ENCODE measurements at places on chromosomes 16 and 17.
A peak's percentile ranks its signal among the peaks of the same experiment; 100 is the strongest.

GRCh38 chr17:46191322-46192188 is 1.7 kb downstream of the KANSL1 start:
- peak; percentile 38 for DNase-seq

GRCh38 chr17:35716897-35717465 is 14.5 kb upstream of the RASL10B start:
- no peak for DNase-seq

DNA sequence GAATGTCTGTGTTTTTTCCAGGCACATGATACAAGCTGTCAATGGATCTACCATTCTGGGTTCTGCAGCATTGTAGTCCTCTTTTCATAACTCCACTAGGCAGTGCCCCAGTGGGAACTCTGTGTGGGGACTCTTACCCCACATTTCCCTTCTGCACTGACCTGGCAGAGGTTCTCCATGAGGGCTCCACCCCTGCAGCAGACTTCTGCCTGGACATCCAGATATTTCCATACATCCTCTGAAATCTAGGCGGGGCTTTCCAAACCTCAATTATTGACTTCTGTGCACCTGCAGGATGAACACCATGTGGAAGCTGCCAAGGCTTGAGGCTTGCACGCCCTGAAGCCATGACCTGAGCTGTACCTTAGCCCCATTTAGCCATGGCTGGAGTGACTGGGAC is 56.0 kb downstream of the ACSM2A start:
- no peak for DNase-seq

GRCh38 chr17:35489944-35490343 is 41.4 kb upstream of the SLFN13 start:
- DNase-seq = no peak

GRCh38 chr17:65559804-65560627 is 1.4 kb downstream of the AXIN2 start:
- DNase-seq = no peak

DNA sequence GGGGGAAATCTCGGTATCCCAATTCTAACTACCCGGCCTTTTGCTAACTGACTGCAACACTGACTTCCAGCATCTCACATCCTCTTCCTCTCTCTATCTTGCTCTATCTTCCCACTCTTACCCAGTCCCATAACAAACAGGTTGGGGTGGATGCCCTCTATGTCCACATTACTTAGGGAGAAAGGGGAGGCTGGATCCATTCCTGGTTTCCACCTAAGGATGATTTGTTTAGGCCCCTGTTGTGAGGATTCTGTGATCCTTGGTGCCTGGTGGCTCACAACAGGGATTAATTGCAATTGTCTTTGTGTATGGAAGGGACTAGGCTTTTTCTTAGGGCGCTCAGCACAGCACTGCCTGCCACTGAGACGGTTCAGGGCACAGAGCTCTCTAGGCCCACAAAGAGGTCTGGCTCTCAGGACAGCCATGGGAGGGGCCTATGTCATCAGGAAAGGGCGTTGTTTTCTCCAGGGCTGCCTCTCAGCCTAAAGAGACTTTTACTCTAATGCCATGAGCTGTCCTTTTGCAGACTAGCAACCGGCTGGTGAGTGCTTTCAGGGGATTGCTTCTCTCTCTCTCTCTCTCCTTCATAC is 612.1 kb upstream of the SALL1 start:
- DNase-seq = no peak

GRCh38 chr17:82225368-82226029 is 3.3 kb upstream of the SLC16A3 start:
- DNase-seq = no peak

GRCh38 chr16:65098916-65099315 is 22.9 kb downstream of the CDH11 start:
- DNase-seq = no peak

GRCh38 chr16:24540602-24541210 is 1.3 kb downstream of the RBBP6 start:
- DNase-seq = peak; percentile 31

GRCh38 chr17:44221862-44222111 is 2.3 kb upstream of the UBTF start:
- DNase-seq = no peak

GRCh38 chr16:4511441-4512082 is 27.0 kb downstream of the CDIP1 start:
- DNase-seq = peak; percentile 57

DNA sequence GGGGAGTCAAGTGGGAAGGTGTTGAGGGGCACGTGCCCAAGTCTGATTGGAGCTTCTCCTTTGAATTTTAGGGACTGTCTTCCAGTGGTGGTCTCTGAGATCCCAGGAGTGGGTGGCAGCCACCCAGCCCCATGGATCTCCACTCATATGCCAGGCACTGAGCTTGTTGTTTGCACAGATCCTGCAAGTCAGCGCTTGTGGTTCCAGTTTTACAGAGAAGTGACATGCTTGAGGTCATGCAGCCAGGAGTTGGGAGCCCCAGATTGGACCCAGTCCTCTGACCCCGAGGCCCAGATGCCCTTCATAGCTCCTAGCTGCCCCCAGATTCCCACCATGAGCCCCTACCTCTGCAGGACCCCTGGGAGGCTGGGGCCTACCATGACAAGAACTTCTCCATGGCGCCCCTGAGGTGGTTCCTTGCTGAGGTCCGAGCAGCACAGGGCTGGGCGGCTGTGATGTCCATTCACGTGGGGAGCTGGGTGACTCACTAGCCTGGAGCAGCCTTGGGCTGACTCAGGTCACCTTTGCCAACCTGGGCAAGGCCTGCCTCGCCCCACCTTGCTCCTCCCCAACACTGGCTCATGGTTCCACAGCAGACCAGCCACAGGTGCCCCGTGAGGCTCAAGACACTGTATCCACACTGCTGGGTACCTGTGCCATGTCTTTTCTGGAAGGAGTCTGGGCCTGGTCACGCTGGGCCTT is 47.4 kb downstream of the RAI1 start:
- DNase-seq = peak; percentile 31

- DNase-seq = no peak
Measured at GRCh38 chr16:69851491-69852240, 89.5 kb downstream of the WWP2 start.

DNA sequence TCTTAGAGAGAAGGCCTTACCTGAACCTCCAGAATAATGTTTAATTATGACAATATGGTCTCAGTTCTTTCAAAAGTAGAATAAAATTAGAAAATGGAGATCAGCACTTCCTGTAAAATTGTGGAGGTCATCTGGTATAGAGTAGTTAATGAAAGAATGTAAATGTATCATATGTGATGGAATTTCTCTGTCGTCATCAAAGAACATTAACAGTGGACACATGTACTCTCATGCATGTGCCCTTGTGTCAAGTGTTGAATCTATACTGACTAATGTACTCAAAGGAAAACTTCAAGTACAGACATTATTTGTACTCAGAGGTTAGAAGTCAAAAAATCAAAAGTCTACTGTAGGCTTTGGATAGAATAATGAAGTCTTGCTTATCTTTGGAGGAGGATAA is 129.2 kb upstream of the MYOCD start:
- no peak for DNase-seq

DNA sequence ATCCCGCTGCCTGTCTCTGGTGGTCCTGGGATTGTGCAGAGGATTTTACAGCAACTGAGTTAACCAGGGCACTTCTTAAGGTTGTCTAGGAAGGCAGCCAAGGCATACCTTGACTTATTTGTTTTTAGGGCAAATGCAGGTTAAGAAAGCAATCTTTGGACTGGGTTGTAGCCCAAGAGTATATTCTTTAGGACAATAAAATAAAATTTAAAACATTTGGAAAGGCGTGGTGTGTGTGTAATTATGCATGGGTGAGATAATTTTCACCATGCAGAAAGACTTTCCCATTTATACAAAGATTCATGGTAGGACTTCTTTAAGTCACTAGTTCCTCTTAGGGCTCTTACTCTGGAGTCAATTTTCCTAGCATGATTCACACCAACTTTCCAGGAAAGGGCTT is 93.1 kb downstream of the SPACA3 start:
- no peak for DNase-seq

Measured in HT1080 (cell line).